NCI-H146 (cell line): ENCODE measurements at places on chromosomes 7 and 10.

- DNase-seq = no peak
Measured at GRCh38 chr7:104366390-104366789, 38.0 kb downstream of the LHFPL3 start.

DNA sequence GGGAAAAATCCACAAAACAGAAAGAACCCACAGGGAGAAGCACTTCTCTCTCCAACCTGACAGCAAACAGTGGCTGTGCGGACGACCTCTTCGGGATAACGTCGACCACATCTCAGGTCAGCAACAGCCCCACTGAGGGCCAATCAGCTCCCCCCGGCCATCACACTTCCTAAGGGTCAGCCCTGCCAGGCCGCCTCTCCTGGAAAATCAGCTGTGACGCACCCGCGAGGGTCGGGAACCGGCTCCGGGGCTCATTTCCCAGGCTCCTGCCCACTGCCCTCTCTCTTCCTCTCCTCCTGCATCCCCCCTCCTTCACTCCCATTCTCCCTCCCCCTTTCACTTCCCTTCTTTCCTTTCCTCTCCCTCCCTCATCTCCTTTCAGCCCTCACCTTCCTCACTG lies 118.3 kb downstream of the DIP2C start:
- DNase-seq = no peak

GRCh38 chr10:32384171-32384570 lies 37.2 kb upstream of the EPC1 start:
- no peak for DNase-seq

- DNase-seq = no peak
Measured at GRCh38 chr10:116744163-116744753, 1.9 kb upstream of the HSPA12A start.

DNA sequence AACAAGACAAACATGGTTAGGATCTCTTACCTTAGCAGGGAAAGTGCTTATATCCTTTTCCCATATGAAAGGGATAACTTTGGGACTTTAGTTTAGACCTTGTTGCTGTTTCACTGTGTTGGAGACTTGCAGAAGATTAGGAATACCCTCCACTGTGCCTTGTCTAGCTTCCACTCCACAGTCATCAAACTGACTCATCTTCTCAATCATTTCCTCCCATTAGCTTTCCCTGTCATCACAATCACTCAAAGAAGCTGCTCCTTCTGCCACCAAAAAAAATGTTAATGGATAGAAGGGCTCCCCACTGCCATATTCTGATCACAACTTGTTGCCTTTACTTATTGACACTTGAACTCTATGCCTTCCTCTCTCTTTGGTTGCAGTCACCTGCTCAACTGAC lies 16.8 kb downstream of the GNG11 start:
- DNase-seq = no peak

GRCh38 chr7:74032191-74032490 lies 4.2 kb downstream of the ELN start:
- no peak for DNase-seq

- no peak for DNase-seq
Measured at GRCh38 chr10:95237376-95238170, 43.5 kb downstream of the ACSM6 start.

DNA sequence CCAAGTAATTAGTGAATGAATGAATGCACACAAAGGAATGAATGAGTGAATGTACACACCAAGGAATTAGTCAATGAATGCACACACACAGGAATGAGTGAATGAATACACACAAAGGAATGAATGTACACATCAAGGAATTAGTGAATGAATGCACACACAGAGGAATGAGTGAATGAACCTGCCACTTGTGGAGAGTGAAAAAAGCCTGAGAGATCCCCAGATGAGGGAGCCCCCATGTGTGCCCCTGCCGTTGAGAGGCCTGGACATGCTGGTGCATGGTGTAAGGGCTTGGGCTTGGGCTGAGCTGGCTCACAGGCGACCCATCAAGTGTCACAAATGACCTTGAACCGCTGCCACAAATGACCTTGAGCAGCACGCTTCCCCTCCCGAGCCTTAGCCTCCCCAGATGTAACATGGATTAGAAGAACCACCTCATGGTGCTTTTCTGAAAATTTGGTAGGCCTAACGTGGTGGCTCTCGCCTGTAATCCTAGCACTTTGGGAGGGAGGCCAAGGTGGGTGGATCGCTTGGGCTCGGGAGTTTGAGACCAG lies 46.2 kb downstream of the GTF2IRD1 start:
- no peak for DNase-seq

DNA sequence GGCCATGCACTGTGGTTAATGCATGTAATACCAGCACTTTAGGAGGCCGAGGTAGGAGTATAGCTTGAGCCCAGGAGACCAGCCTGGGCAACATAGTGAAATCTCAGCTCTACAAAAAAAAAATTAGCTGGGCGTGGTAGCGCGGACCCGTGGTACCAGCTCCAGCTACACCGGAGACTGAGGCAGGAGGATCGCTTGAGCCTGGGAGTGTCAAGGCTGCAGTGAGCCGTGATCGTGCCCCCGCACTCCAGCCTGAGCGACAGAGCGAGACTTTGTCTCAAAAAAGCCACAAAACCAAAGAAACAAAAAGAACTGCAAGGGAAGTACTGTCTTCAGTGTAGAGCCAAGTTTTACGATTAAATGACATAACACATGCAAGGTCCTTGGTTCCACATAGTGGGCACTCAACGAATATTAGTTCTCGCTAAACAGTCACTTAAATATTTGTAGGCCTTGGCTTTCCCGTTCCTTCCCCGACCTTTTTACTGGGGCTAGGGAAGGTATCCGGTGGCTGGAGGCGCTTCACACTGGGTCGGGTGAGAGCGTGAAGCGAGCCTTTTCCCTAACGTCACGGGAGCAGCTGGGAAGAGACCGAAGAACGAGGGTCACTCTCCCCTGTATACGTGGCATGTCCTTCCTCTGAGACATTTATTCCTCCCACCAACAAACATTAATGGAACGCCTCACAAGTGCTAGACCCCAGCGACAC lies 993 bp upstream of the SND1 start:
- DNase-seq = no peak

GRCh38 chr7:95169678-95170077 lies 154.7 kb downstream of the PON1 start:
- DNase-seq = no peak

GRCh38 chr10:23693501-23693901 lies 254.6 kb downstream of the OTUD1 start:
- DNase-seq = no peak

DNA sequence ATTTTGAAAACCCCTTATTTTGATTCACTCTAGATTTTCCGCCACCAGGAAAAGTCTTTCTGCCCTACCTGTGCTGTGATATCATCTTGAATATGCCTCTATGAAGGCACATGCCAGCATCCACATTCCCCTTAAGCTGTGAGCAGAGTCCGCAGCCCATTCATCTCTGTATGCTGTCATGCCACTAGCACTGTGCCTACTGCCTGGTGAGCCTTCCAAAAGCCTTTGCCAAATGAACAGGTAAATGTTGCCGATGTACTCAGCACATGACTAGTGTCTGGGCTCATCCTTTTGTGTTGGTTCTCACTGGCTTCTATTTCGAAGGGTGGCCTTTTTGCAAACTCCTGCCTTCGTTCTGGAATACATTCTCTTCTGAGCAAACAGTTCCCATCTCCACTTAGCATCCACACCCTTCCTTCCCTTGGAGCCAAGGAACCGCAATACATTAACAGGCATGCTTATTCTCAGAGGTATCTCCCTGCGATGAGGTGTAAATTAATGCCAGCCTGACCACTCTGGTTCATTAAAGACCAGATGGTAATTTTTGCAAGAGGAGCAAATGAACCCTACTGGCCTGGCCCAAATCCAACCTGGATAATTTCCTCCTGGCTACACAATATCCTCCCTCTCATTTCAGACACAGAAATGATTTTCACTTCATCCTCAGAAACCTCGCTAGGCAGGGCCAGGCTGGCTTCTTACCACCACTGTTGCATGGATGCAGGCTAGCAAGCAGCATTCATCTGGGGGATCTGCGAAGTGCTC lies 339.7 kb upstream of the NFE2L3 start:
- DNase-seq = no peak

DNA sequence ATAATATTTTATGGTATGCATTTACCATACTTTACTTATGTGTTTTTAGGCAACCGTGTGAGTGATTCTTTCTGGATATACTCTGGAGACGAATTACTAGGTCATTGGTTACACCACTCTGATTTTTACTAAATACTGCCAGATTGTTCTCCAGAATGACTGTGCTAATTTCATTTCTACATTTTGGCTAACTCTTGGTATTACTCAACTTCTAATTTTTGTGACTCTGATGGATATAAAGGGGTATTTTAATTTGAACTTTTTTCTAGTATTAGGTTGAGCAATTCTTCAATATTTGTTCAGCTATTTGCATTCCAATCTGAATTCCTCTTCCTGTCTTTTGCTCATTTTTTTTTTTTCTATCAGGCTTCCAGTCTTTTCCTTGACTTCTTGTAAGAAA lies 223.6 kb downstream of the MDFIC start:
- no peak for DNase-seq

- no peak for DNase-seq
Measured at GRCh38 chr10:6739530-6740174, 159.6 kb upstream of the PRKCQ start.

DNA sequence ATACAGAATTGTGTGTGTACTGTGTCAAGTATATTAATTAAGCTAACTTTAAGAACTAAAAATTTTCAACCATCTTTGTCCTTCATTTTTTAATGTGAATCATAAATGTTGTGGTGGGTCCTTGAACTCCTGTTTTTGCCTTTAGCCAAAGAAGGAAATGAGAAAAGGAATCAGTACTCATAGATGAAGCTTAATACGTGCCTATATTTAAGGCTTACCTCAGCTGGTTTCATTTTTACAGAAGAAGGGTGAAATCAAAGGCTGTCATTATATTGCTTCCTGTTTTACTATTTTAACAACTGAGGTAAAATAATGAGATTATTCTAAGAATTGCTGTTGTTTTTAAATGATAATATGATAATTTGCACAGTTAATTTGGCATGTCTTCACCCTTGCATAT lies 6.3 kb upstream of the SNX13 start:
- DNase-seq = no peak

GRCh38 chr10:56728349-56728748 lies 367.3 kb upstream of the ZWINT start:
- no peak for DNase-seq

- no peak for DNase-seq
Measured at GRCh38 chr7:1192171-1192676, 32.2 kb upstream of the ZFAND2A start.

DNA sequence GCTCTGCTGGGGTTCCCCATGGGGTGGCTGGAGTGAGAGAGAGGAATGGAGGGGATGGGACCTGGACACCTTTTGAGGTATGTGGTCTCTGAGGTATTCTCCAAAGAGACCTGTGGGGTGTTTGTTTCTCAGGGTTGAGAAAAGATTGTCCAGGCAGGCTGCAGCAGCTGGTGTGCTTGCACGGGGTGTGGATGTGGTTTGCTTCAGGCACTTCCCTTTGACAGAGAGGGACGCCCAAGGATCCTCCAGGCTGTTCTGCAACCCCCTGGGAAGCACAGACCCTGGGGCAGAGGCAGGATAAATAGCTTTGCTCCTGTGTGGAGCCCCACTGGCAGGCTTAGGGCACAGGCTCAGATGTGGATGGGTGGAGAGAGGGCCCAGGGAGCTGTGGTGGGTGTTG lies 115.1 kb upstream of the AGK start:
- DNase-seq = peak; percentile 70

- DNase-seq = no peak
Measured at GRCh38 chr10:71015674-71016073, 127.3 kb upstream of the PCBD1 start.

- DNase-seq = no peak
Measured at GRCh38 chr10:43940898-43941837, 292.5 kb upstream of the ZNF32 start.

DNA sequence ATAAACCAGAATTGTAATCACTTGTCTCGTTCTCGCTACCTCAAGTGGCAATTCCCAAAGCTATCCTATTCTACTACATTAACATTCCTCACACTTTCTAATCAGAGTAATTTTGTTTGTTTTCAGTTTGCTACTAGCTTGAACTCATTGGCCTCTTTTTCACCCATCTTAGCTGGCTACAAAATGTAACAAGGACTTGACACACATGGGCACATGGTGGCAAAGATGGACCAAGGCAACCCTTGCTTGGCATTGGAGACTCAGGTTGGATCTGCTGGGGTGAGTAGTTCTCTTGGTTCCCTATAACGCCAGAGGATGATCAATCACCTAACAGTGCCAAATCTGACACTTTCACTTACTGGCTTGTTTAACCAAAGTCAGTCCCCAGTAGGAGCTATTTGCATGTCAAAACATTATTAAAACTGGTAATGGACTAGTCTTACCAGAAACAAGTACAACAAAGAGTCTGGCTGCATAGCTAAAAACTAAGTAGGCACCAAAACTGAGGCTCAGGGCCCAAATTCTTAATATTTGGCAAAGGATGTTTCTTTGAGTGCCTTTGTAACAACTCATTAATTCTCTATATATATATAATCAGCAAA lies 1.9 kb downstream of the USP6NL start:
- DNase-seq = no peak

DNA sequence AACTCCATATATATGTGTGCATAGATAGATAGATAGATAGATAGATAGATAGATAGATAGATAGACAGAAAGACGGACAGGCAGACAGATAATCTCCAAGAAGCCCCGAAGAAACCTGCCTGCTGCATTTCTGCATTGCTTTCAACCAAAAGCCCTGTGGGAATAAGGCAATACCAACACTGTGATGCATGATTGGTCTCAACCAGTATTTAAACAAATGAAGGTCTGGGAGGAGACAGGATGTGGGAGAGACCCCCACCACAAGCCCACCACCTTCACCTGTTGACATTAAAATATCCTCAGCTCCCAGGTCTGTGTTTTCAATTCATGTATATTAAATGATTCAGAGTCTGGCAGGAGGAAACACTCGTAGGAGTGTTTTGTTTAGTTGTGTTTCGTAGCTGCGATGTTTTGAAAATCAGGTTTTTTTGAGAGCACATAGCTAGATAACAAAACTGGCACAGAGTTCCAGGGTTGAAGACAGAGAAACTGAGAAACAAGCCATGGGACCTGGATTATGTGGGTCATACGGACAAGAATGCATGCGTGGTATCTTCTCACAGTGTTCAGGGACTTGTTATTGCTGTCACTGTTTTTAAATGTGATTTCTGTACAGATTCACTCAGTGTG lies 200.7 kb upstream of the AHR start:
- no peak for DNase-seq

- no peak for DNase-seq
Measured at GRCh38 chr7:69912846-69913245, 314.6 kb downstream of the AUTS2 start.

GRCh38 chr10:72812753-72813430 lies 80.6 kb upstream of the OIT3 start:
- DNase-seq = no peak

GRCh38 chr10:42932735-42933447 lies 144.0 kb upstream of the RET start:
- DNase-seq = no peak

GRCh38 chr10:112203328-112204076 lies 19.9 kb upstream of the GPAM start:
- DNase-seq = no peak

- DNase-seq = no peak
Measured at GRCh38 chr10:117339578-117339977, 35.7 kb downstream of the PDZD8 start.

- no peak for DNase-seq
Measured at GRCh38 chr10:75266945-75267344, 31.2 kb upstream of the COMTD1 start.

- DNase-seq = no peak
Measured at GRCh38 chr10:104824380-104825006, 183.4 kb downstream of the SORCS3 start.
